ENCODE measurements at places on chromosomes 7 and 10. TPM values are rescaled to one million over a fixed set of nuclear protein-coding genes. Genes with fewer than 3 reads are reported as not detected.

- no peak for DNase-seq
Observed at GRCh38 chr10:72146071-72146470, 57.7 kb upstream of the SPOCK2 start.

DNA sequence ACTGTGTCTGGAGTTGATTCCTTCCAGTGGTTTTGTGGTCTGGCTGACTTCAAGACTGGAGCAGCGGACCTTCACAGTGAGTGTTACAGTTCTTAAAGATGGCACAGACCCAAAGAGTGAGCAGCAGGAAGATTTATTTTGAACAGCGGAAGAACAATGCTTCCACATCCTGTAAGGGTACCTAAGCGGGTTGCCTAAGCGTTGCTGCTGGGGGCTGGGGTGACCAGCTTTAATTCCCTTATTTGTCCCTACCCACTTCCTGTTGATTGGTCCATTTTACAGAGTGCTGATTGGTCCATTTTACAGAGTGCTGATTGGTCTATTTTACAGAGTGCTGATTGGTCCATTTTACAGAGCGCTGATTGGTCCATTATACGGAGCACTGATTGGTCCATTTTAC lies 13.2 kb downstream of the AKR1B15 start:
- DNase-seq, result peak; percentile 75

DNA sequence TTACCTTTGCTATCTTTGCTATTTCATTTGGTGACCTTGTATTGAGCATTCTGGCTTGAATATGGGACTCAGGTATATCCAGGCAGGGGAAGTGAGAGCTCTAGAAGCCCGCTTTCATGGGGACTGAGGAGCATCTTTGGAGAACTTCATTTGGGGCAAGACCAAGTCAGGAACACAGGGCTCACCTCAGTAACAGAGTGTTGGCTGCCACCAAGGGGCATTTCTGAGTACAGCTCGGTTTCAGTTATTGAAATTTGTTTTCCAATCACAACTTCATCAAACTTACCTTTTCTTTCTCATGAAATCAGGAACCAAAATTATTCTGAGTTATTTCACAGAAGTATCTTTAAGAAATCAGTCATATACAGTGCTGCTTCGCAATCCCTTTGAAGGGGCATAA lies 337.2 kb downstream of the C7orf25 start:
- DNase-seq, result no peak

DNA sequence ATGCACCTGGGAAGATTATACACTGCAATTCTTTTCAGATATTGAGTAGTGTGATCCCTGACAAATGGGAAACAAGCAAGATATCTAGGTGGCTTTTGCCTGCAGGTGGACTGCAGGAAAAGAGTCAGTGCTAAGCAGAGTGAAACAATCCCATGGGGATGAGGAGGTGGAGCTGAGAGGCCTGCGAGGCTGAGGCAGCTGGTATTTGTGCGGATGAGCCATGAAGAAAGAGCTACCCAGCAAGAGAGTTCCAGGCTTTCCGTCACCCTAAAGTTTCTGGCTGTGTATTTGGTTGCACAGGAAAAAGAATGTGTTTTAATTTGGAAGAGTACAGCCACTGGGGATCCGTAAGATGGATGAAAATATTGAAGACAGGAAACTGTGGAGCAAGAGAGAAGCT lies 714.1 kb upstream of the COBL start:
- no peak for DNase-seq

- no peak for DNase-seq
Observed at GRCh38 chr7:1861799-1862458, 191.9 kb downstream of the ELFN1 start.

GRCh38 chr10:91629715-91630549 lies 2.9 kb downstream of the PPP1R3C start:
- DNase-seq, result no peak

GRCh38 chr10:78025685-78026364 lies 3.5 kb downstream of the POLR3A start:
- peak; percentile 77 for DNase-seq

- DNase-seq, result no peak
Observed at GRCh38 chr10:32111585-32111984, 55.4 kb upstream of the KIF5B start.

SPDYE2B gene
- not detected for total RNA-seq

DNA sequence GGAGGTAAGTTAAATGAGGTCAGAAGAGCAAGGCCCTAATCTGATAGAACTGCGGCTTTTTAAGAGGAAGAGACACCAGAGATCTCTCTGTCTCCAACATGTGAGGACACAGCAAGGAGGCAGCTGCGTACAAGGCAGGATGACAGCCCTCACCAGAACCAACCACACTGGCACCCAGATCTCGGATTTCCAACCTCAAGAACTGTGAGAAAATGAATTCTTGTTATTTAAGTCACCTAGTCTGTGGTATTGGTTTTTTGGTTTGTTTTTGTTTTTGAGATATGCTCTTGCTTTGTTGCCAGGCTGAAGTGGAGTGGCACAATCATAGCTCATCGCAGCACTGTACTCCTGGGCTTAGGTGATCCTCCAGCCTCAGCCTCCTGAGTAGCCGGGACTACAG lies 127.2 kb downstream of the DLG5 start:
- DNase-seq, result no peak

- DNase-seq, result no peak
Observed at GRCh38 chr7:132641238-132641637, 65.0 kb upstream of the PLXNA4 start.

- no peak for DNase-seq
Observed at GRCh38 chr7:37709631-37710509, 26.3 kb downstream of the GPR141 start.

IDI1 gene
- total RNA-seq, result 54.2 TPM

- DNase-seq, result no peak
Observed at GRCh38 chr7:2220506-2220905, 12.2 kb downstream of the MAD1L1 start.

GPR15LG gene
- 0.33 TPM for total RNA-seq

GRCh38 chr7:158707610-158708009 lies 3.0 kb upstream of the NCAPG2 start:
- DNase-seq, result no peak

GRCh38 chr7:146656988-146657387 lies 540.4 kb downstream of the CNTNAP2 start:
- DNase-seq, result no peak

DNA sequence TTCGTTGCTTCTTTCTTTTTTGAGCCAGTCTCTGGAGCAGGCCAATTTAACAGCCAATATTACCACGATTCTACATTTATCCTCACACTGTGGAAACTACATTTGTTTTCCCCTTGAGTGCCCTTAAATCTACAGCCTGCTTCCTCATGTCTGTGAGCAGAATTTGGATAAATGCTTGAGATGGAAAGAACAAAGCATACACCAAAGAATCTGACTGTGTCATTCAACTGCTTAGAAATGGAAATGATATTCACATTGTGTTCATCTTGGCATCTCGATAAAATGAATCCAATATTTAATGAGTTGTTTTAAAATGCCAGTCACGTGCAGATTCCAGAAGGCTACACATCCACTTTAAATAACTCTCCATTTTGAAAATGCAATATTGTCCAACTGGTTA lies 41.0 kb upstream of the GSDME start:
- no peak for DNase-seq

DNA sequence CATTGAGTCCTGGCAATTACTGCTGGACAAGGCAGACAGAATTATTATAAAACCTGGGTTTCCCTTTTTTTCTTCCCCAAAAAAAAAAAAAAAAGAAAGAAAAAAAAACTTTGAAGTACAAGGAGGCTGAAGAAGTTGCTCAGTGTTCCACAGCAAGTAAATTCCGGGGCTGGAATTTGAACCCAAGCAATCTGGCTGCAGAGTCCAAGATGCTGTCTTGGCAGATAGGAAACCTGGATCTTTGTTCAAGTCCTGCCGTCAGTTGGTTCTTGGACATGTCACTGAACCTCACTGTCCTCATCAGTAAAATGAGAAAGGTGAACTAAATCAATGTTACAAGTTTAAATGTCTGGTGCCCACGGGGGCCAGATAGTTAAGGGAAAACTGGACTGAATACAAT lies 35.3 kb downstream of the ARID5B start:
- no peak for DNase-seq

- DNase-seq, result peak; percentile 77
Observed at GRCh38 chr10:121596689-121597503, 1.3 kb downstream of the FGFR2 start.

DNA sequence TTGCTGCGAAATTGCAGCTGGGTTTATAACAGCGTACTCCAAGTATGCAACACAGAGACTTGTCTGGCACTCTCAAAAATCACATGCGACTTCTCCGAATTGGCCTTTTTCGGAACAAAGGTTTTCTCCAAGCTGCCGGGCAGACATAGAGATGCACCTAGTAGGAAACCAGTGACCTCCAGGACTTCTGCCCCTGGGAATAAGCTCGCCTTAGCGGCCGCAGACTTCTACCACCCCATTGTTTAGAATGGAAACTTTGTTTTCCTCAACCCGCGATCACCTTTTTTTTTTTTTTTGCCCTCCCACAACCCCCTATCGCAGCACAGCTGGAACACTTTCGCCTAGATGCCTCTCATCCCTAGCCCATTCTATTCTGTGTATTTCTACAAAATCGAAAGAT lies 4.9 kb upstream of the HOXA10 start:
- DNase-seq, result no peak

GRCh38 chr7:87100326-87100725 lies 40.9 kb upstream of the ELAPOR2 start:
- DNase-seq, result peak; percentile 62

MYPN gene
- 1.8 TPM for total RNA-seq

- no peak for DNase-seq
Observed at GRCh38 chr10:33355274-33355673, 20.8 kb upstream of the NRP1 start.

GRCh38 chr10:90413196-90413595 lies 444.6 kb downstream of the HTR7 start:
- DNase-seq, result peak; percentile 25

DNA sequence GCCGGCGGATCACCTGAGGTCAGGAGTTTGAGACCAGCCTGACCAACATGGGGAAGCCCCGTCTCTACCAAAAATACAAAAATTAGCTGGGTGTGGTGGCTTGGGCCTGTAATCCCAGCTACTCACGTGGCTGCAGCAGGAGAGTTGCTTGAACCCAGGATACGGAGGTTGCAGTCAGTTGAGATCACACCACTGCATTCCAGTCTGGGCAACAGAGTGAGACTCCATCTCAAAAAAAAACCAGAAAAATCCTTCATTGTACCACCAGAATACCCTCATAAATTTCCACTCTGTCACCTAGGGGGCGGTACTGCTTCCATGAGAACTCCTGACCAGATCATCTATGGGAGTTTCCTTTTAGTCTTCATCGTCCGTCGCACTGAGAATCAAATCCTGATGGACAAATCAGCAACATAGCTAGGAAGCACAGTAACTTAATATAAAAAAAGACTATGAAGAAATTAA lies 225.8 kb upstream of the KLF14 start:
- peak; percentile 71 for DNase-seq

- no peak for DNase-seq
Observed at GRCh38 chr10:97067716-97068391, 117.9 kb downstream of the SLIT1 start.

NUDT13 gene
- 1.3 TPM for total RNA-seq

GRCh38 chr10:69324583-69324982 lies 46.3 kb downstream of the HK1 start:
- no peak for DNase-seq

C10orf90 gene
- total RNA-seq, result not detected

FKBP6 gene
- total RNA-seq, result not detected

- DNase-seq, result no peak
Observed at GRCh38 chr7:134293002-134293740, 23.6 kb downstream of the SLC35B4 start.

DNA sequence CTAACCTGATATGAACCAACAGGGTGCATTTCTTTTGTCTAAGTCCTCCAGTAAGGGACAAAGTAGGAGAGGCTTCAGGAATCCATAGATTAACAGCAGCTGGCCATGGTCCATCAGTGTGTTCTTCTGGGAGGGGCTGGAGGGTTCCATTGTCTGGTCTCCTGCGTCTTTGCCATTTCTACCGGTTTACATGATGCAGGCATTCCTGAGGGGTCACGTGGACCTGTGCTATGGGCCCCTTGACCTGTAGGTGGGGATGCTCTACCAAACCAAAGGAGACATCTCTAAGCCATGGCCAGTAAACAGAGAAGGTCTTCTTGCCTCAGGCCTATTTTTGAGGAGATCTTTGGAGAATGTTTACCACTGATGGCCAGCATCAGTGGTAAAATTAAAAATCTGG lies 28.7 kb upstream of the HABP2 start:
- no peak for DNase-seq

DNA sequence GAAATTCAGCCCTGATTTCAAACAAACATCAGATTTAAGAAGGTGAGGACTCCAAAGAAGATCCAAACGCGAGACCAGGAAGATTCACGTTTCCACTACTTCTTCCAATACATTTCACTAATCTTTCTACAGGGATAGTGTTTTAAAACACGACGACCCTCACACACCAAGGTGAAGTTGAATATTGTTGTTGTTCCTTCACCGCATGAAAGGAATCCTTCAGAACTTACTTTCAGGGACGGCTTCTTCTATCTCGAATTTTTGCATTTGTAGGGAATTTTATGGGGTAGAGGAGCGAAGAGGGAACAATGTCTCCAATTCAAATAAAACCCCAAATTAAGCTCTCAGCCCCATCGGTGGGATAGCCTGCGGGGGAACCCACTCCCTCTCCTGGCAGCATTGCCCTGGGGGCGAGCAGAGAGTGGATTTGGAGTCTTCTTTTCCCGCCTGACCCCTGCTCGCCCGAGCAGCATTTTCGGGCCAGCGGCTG lies 1.5 kb upstream of the GATA3 start:
- DNase-seq, result no peak

GRCh38 chr10:77516575-77516974 lies 121.0 kb downstream of the KCNMA1 start:
- no peak for DNase-seq

DNA sequence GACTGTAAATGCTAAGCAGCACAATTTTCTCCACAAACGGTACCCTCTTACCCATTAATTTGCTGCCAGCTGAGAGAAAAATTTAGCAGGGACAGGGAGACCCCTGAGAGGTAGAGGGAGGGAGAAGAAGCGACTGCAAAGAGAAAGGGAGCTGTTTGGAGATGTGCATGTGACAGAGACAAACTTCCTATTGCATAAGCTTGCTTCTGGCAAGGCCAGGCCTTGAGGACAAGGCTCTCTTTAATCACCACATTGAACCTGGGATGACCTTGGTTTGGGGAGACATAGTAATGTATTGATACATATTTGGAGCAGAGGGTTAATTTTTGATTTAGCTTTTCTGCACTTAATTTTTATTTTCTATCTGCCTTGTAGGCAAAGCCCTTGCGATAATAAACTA lies 31.1 kb upstream of the HIBADH start:
- DNase-seq, result no peak

TMEM229A gene
- total RNA-seq, result not detected

DNA sequence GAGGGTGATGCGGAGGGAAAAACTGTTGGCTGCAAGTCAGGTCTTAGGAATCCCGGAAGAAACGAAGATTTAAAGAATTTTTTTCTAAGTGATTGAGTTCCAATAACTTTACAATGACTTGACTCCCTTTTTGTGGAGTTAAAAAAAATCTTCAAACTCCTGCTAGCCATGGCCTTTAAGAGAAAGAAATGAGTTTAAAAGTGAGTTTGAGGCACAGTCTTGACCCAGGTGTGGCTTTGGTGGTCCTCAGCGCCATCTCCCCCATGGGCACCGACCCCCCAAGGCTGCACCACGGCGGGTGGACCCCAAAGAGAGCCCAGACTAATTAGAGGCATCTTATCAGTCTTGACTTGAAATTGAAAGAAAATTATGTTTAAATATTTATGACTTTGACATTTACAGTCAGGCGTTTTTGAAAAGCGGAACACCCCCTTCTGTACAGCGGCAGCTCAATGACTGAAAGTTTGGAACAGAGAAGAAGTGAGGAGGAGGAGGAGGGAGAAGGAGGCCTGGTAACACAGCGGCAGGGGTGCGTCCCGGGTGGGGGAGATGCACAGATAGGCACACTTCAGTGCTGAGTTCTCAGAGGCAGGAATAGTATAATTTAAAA lies 349.6 kb downstream of the DNAJB6 start:
- no peak for DNase-seq

TAS2R41 gene
- total RNA-seq, result not detected
